IMR-90 (cell line): ENCODE measurements at places on chromosomes 7 and 10. TPM values are rescaled to one million over a fixed set of nuclear protein-coding genes. Genes with fewer than 3 reads are reported as not detected.

Gene OR2A12
- total RNA-seq, result not detected in 2 replicates

Gene GIMAP4
- total RNA-seq, result not detected in 2 replicates

Gene NUP42
- 17.2 and 22.6 TPM in 2 replicates for total RNA-seq

Gene FRAT2
- total RNA-seq, result 2.5 and 2.8 TPM in 2 replicates

Gene GPR85
- total RNA-seq, result 5.0 and 5.4 TPM in 2 replicates

Gene PAPSS2
- 55.0 and 58.6 TPM in 2 replicates for total RNA-seq

Gene ASB15
- not detected in 2 replicates for total RNA-seq

Gene LYZL1
- total RNA-seq, result not detected in 2 replicates

Gene UCN3
- total RNA-seq, result not detected in 2 replicates

Gene MICU1
- total RNA-seq, result 43.6 and 45.0 TPM in 2 replicates

Gene SRRM3
- 0.18 and 0.28 TPM in 2 replicates for total RNA-seq

Gene HMX2
- total RNA-seq, result not detected in 2 replicates
